ENCODE measurements at places on chromosomes 4 and X.

GRCh38 chr4:100168521-100168920, 21.7 kb downstream of the DDIT4L start:
- DNase-seq: no peak

DNA sequence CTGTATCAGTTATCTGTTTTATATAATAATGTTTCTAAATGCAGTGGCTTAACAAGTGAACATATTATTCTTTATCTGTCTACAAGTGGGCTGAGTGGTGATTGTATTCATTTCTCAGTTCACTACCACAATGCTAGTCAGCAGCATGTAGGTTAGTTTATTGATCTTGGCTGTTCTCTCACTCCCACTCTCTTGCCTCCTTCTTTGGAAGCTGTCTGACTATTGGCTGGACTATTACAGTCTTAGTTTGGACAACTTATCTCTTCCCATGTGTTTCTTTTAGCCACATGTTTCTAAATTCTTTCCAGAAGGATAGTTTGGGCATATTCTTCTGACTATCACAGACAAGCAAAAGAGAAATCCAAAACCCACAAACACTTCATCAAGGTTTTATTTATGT, 459.5 kb upstream of the AGA start:
- DNase-seq: no peak

- no peak for DNase-seq
Observed at GRCh38 chr4:175308236-175308635, 390.1 kb downstream of the ADAM29 start.

DNA sequence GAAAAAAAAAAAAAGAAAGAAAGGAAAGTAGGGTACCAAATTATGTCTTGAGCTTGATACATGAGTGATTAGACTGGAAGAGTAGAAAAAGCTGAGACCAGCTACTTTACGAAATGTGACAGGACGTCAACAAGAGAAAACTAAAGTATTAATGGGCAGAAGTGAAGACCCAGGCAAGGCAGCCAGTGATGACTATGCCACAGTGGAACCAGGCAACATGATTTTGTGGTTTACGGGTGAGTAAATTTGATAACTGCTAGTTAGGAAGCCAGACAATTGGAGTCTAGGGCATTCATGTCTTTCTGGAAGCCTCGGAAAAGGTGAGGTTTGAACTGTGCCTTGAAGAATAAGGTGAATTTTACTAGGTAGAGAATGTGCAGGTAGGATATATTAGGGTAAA, 326.4 kb downstream of the TENM3 start:
- no peak for DNase-seq

- DNase-seq: no peak
Observed at GRCh38 chr4:2867758-2868491, 24.3 kb downstream of the ADD1 start.

GRCh38 chr4:66331761-66332160, 661.5 kb upstream of the EPHA5 start:
- no peak for DNase-seq

GRCh38 chr4:16045687-16046086, 38.1 kb downstream of the PROM1 start:
- no peak for DNase-seq

- DNase-seq: no peak
Observed at GRCh38 chrX:154472685-154473632, 6.1 kb downstream of the LAGE3 start.

- no peak for DNase-seq
Observed at GRCh38 chr4:87235020-87235671, 14.7 kb upstream of the KLHL8 start.

- DNase-seq: no peak
Observed at GRCh38 chrX:11791090-11791489, 33.1 kb downstream of the MSL3 start.

Data from vagina (tissue), 2 donors.